ENCODE measurements at places on chromosomes 1 and 21.

GRCh38 chr1:3162322-3162882, 93.4 kb downstream of the PRDM16 start:
- DNase-seq: no peak

GRCh38 chr1:233078396-233078795, 128.0 kb downstream of the NTPCR start:
- no peak for DNase-seq

DNA sequence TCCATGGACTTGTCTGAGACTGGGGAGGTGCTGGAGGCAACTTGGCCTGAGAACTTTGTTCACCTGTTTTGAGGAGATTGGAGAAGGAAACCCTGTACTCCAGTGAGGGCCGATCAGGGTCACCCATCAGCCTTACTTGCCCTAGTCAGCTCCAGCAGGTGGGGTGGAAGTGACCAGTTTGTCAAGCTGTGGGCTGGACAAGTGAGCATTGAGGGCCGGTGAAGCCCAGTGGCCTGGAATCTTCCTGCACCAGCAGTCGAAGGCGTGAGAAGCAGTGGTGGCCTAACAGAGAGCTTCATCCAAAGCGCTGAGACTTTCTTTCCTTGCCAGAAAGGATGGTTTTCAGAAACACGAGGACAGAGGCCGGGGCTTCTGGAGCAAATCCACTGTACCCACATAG, 9.6 kb downstream of the SLC37A1 start:
- no peak for DNase-seq

- DNase-seq: no peak
Measured at GRCh38 chr1:187032316-187032981, 203.7 kb downstream of the PLA2G4A start.

- DNase-seq: no peak
Measured at GRCh38 chr1:44717653-44718052, 13.3 kb downstream of the RNU5D-1 start.

DNA sequence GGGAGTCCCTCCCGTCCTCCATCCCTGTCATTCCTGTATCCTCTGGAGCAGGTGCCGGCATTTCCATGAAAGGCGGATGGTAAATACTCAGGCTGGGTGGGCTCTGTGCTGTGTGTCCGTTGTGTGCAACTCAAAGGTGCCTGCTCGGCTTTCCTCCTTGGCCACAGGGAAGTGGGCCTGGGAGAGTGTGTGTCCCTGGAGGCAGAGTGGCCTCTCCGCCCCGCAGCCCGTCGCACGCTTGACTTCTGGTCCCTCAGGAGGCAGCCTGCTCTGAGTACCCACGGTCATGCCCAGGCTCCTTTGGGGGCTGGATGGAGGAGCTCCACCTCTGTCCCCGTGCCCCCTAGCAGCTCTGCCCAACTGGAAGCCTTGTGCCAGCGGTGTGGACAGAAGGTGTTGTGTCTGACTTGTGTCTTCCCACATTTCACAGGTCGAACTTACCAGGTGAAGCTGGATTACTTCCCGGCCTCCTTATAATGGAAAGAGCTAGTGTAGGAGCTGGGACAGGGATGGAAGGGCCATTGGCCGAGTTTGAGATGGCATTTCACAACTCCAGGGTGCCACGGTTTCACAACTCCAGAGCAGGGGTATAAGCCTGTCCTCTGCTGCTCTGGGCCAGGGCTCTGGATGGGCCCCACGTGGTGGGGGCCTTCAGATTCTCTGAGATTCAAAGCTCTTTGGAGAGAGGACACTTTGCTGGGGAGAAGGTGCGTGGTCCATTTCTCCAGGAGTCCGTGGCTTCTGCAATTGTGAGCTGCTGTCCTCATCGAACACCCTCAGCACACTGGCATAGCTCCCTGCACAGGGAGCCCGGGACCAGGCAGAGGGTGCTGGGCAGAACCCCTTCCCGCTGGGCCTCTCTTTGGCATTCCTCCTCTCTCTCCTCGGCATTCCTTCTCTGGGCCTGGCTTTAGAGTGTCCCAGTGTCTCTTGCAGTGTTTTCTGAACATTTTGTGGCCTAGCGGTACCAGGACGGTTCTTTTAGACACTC, 152.7 kb upstream of the COL6A1 start:
- DNase-seq: no peak

- DNase-seq: no peak
Measured at GRCh38 chr1:194795917-194796593, 1609.6 kb upstream of the B3GALT2 start.

DNA sequence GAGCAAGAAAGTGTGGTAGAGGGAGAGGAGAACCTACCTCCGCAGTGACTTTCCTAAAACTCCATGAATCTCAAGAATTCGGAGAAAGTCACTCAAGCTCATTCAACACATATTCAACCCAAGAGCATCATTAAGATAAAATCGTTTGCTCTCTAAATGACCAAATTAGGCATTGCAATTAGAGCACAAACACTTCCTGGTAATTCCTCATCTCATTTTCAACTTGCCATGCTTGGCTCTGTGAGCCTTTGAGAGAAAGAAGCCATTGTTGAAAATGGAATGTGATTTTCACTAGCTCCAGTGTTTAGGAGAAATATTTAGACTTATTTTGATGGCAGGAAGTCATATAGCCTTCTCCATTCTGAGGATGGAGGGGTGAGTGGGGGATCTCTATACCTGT, 52.5 kb downstream of the KAZN start:
- no peak for DNase-seq

- no peak for DNase-seq
Measured at GRCh38 chr1:193338194-193338593, 151.8 kb upstream of the B3GALT2 start.

- DNase-seq: no peak
Measured at GRCh38 chr21:45316871-45317397, 29.2 kb upstream of the POFUT2 start.

GRCh38 chr21:14569868-14570267, 23.8 kb upstream of the SAMSN1 start:
- DNase-seq: no peak

GRCh38 chr21:43916691-43917514, 51.9 kb downstream of the AGPAT3 start:
- no peak for DNase-seq

DNA sequence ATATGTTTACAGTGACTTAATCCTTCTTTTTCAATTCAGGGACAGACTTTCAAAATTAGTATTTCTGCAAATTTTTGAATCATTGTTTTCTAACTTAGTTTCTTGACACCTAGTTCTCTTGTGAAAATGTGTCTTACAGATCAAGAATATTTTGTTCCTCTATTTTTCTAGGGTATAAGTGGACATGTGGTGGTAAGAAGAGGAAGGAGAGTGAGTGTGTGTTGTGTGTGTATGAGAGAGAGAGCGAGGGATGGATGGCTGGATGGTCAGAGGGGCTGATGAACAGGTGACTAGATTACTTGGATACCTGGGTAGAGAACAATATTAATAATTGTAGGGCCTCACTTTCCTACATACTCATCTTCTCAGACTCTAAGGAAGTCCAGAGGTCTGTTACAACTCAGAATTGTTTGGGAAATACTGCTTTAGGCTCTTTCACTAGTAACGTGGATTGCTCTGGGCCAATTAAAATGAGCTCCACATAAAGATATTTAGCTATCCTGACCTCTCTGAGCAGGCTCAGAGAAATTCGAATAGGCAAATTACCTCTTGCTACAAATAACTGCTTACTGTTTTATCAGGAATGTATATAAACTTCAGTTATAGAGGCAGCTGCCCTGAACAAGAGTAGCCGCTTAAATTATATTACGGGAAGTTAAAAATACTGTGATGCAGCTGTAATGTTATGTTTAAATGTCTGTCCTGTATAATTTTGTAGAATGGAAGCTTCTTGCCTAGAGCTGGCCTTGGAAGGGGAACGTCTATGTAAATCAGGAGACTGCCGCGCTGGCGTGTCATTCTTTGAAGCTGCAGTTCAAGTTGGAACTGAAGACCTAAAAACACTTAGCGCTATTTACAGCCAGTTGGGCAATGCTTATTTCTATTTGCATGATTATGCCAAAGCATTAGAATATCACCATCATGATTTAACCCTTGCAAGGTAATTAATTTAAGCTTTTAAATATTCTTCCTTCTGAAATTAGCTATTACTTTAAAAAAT, 19.7 kb downstream of the GPSM2 start:
- DNase-seq: no peak

DNA sequence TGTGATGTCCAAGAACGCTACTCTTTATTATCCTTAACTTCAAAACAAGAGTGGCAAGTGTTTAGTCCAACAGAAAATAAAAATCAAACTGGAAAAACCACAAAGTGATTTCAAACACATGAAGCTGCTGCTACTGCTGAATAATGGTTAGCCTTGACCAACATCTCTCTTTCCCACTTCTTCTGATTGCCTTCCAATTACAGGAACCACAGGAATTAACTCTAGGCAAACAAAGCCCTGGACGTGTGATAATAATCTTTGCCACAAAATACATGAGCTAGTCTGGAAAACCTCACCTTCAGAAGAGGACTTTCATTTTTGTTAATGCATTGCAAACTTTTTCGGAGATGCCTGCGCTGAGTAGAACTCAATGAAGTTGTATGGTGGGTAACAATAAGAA, 48.6 kb upstream of the COL11A1 start:
- no peak for DNase-seq

DNA sequence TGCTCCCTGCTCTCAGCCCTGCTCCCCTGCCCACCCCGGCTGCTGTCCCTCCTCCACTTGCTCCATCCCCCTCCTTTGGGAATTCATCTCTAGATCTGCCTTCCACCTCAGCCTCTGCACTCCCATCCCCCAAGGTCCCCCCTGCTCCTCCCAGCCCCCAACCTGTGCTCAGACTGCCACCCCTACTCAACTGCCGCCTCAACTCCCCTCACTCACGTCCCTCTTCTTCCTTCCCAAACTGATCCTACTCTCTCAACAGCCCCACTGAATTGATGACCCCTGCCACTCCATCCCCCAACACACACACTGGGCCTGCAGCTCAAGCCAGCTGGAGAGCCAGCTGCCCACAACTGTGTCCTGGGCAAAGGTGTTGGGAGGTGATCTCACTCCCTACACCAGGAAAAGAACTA, 15.8 kb upstream of the ETV3L start:
- DNase-seq: no peak

GRCh38 chr1:119737040-119737682, 25.4 kb downstream of the PHGDH start:
- DNase-seq: no peak

- DNase-seq: no peak
Measured at GRCh38 chr1:9112961-9113880, 15.7 kb downstream of the GPR157 start.

- DNase-seq: no peak
Measured at GRCh38 chr21:15004721-15005370, 60.0 kb downstream of the NRIP1 start.

DNA sequence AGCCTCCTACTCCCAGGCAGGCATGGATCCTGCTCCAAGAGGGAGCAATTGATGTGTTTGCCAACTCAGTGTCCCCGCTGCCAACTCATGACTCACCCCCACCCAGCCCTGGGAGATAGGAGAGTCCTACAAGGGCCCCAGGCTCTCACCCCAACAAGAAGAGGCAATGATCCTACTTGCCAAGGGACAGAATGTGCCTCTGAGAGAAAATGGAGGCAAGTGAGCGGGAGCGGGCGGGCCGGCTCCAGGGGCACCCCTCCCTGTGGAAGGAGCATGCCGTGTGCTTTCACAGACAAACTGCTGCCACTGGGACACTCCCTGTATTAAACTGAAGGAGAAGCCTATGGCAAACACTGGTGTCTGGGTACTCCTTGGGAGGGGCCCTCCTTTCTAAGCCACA, 16.7 kb downstream of the PKP1 start:
- no peak for DNase-seq

DNA sequence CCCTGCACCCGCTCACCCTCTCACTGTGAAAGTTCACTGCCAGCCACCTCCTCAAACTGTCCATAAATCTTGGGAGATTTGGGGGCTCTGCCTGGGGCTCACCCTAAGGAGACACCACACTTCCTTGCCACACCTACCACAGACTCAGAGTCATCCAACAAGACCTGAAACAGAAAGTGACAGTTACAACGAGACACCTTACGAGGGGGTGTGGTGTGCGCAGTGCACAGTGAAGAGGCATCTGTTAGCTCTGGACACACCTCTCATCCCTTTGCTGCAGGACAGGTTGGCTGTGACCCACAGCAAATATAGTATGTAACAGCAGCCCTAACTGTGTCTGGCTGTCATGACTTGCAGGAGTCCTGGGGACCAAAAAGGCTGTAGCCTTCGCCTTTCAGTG, 190.2 kb downstream of the NR5A2 start:
- DNase-seq: no peak
